H1 (cell line): ENCODE measurements at places on chromosomes 3 and 15. TPM values are rescaled to one million over a fixed set of nuclear protein-coding genes. Genes with fewer than 3 reads are reported as not detected.

GRCh38 chr3:113751141-113751540 lies 4.3 kb downstream of the ATP6V1A start:
- DNase-seq = no peak
- no peak overlapping the region for H3K4me3 ChIP-seq
- peaks cover 3% of the 10 kb centered on the region for H3K4me1 ChIP-seq
- no peaks in the 10 kb centered on the region for H3K36me3 ChIP-seq
- H3K27ac ChIP-seq = no peak overlapping the region
- no peaks in the 10 kb centered on the region for H3K27me3 ChIP-seq

DNA sequence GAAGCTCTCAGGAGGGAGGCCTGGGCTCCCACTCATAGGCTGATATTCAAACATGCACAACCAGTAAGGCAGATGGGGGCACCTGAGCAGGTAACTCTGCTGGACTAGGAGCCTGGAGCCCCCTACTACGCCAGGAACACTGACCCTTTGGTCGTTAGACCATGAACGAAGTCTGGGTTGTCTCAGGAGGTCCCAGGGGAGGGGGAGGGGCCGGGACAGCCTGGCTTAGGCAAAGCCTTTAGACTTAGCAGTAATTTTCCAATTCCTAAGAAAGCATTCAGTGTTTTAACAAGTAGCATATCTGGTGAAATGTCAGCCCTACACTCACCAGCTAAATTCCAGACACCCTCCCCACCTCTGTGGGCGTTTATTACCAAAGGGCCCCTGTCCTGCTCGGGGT lies 67.4 kb upstream of the ST8SIA2 start:
- no peak overlapping the region for H3K27ac ChIP-seq
- no peak overlapping the region for H3K4me3 ChIP-seq
- no peaks in the 10 kb centered on the region for H3K27me3 ChIP-seq
- H3K36me3 ChIP-seq = no peaks in the 10 kb centered on the region

DNA sequence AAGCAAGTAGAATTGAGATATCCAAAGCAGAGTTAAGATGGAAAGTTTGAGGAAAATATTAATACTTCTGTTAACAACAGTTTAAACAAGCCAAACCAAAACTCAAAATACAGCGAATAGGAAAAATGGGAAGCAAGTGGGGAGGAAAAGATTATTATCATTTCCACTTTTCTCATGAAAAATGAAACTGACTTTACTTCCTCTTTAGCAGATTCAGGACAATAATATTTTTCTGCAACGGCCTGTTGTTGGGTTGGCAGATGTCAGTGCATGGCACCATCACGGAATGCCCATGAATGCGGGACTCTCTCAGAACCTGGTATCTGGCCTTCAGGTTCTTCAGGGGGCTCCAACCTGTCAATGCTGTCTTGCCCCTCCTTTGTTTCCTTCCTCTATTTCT lies 11.1 kb downstream of the ANKUB1 start:
- no peaks in the 10 kb centered on the region for H3K36me3 ChIP-seq
- H3K4me3 ChIP-seq = no peak overlapping the region
- H3K27ac ChIP-seq = no peak overlapping the region
- H3K4me1 ChIP-seq = no peaks in the 10 kb centered on the region

The PIF1 gene
- total RNA-seq = 136 and 138 TPM in 2 replicates

The CCDC39 gene
- total RNA-seq = 0.34 and 0.80 TPM in 2 replicates

The LRRK1 gene
- total RNA-seq = 3.4 and 3.6 TPM in 2 replicates

The ISL2 gene
- total RNA-seq = 0.33 and 0.99 TPM in 2 replicates
